NCI-H1694 treated with DMSO at 0.1 percent for 48 hours (cell line): ENCODE measurements at places on chromosomes 6 and 20.

DNA sequence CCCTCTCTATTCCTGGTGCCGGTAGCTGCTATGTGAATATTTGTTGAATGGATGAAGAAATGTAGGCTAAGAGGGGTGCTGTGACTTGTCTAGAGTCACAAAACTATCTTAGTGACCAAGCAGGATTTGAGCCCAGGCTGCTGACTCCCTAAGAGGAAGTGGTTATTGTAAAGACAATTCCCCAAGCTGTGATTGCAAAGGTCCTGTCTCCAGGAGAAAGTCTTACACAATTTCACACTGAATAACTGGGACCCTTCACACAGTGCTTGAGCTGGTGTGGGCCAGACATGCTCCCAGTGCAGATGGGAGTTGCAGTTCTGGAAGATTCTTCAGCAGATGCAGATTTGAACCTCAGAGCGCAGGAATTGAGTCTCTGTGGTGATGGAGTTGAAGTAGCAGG is 38.1 kb downstream of the IYD start:
- DNase-seq = no peak

- DNase-seq = peak; percentile 26
Observed at GRCh38 chr20:2521369-2522305, 12.9 kb upstream of the ZNF343 start.

DNA sequence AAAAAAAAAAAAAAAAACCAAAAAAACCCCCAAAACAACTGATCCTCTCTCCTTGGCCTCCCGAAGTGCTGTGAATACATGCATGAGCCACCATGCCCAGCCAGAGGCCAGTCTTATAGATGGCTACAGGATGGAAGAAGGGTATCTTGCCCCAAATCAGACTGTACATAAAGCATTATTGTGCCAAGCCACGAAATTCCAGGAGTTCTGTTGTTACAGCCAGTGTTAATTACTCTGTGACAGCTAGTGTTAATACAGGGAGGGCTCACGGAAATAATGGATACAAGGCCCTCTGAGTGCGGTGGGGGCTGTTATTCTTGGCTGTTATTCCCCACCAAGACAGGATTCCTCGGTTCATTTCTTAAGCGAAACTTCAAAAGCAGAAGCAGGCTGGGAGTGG is 1.4 kb upstream of the CLPSL2 start:
- no peak for DNase-seq

GRCh38 chr6:149964308-149965193 is 808 bp downstream of the ULBP1 start:
- DNase-seq = no peak

GRCh38 chr6:93571346-93571745 is 152.0 kb upstream of the EPHA7 start:
- DNase-seq = no peak

DNA sequence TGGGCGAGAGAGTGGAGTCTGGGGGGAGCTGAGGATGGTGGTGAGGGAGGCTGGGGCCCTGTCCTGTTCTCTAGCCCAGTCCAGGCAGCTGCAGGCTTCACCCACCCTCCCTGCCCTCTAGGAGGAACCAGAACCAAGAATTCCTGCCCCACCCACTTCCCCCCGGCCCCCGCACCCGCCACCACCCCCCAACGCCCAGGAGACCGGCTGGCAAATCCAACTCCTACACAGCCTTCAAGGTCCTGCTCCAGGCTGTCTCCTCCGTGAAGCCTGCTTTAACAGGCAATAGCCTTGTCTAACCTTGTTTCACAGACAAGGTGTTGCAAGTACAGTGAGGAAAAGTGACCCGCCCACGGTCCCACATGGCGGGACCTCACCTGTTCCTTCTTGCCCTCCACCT is 2.4 kb downstream of the SPDEF start:
- DNase-seq = no peak

GRCh38 chr20:48385114-48385513 is 442.7 kb downstream of the PREX1 start:
- no peak for DNase-seq

GRCh38 chr20:47989957-47990356 is 204.7 kb upstream of the SULF2 start:
- no peak for DNase-seq

DNA sequence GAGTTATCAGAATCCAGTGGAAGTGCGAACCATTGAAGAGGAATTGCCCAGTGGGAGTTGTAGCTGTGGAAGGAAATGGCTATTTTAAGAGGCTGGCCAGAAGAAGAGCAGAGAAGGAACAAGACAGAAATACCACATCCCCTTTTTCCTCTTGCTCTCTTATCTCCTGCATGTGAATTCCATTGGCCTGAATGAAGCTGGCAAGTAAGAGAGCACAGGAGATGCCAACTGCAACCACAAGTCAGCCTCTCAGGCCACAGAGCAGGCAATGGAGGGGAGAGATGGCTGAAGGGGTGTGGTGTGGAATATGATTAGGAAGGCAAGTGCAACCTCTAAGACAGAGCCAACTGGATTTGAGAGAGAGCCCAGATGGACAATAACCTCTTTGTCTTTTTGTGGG is 362.7 kb upstream of the IMPG1 start:
- no peak for DNase-seq

GRCh38 chr6:137894779-137895385 is 27.8 kb downstream of the TNFAIP3 start:
- DNase-seq = no peak

DNA sequence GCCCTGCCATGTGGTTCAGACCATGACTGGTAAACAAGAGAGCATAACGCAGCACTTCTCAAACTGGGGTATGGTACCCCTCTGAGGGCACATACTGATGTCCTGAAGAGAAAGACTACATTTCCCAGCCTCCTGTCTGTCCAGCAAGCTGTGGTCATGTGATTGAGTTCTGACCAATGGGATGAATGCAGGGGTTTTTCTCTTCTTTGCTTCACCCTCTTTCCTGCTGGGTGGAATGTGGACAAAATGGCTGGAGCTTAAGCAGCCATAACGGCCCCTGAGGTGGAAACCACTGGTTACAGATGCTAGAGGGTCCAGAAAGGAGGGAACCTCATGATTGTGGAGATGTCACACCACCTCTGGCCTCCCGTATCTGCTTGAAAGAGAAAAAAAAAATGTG is 19.4 kb upstream of the KCNB1 start:
- no peak for DNase-seq

DNA sequence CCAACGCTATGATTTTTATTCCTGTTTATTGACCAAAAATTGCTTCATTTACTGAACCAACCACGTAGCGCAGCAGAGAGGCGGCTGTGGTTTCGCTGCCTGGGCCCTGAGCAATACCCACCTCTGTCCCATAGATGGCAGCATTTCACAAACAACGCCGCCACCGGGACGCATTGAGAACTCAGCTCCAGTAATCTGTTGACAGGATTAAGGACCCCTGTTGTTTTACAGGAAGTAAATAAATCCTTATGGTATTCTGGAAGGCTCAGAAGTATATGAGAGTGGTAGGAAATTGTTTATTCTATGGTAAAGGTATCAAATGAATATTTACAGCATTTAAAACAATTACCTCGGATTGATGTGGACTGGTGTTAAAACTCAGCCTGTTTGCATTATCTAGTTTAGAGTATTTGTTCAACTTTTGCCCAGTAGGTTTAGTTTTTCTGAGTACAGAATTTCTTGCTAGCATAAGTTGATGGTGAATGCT is 547.9 kb upstream of the SLC35B3 start:
- peak; percentile 61 for DNase-seq

DNA sequence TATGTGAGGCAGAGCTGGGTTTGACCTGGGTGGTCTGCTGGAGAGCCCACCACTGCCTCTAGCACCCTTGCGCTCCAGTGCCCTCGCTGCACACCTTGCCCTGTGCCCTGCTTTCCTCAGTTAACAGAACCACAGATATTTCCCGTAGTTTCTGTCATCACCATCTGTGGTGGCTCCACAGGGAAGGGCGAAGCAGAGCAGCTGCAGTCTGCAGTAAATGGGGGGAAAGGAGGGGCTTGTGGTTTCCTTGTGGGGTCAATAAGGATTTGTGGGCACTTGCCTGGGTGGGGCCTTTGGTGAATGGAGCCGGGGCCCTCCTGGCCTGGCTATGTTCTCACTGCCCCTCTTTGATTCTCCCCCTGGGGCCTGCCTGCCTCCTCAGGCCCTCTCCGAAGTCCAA is 21.2 kb upstream of the CCDC167 start:
- no peak for DNase-seq

DNA sequence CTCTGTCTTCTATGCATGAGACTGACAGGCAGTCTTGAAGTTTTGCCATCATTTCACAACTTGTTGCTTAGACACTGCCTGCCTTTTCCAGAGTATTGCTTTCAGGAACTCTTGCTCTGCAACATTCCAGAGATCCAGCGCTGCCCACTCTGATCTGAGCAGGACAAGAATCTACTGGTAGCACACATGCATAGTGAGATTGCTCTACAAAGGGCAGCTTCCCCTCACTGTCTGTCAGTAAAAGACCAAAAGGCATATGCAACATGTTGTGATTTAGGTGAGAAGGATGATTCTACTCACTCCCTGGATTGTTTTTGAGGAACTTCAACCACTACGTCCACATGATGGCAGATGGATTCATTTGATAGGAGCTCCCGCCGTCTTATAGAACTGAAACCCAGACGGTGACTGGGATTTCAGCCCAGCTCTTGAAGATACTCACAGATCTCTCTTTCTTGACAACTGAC is 259.1 kb downstream of the ARID1B start:
- no peak for DNase-seq

DNA sequence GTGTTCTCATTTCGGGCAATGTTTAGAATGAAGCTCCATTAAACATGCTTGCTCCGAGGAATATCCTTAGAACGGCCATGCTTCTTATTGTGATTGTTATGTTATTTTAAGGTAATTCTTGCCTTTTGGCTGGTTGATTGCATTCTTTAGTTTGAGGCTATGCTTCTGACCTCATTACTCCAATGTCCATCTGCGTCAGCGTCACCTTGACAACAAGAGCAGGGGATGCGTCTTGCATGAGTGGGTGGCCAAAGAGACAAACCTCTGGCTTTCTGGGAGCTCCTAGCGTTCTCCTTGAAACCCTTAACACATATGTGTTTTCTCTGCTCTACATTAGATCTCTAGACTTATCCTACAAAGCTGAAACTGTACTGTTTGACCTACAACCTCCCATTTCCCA is 184.3 kb downstream of the THBS2 start:
- DNase-seq = no peak

DNA sequence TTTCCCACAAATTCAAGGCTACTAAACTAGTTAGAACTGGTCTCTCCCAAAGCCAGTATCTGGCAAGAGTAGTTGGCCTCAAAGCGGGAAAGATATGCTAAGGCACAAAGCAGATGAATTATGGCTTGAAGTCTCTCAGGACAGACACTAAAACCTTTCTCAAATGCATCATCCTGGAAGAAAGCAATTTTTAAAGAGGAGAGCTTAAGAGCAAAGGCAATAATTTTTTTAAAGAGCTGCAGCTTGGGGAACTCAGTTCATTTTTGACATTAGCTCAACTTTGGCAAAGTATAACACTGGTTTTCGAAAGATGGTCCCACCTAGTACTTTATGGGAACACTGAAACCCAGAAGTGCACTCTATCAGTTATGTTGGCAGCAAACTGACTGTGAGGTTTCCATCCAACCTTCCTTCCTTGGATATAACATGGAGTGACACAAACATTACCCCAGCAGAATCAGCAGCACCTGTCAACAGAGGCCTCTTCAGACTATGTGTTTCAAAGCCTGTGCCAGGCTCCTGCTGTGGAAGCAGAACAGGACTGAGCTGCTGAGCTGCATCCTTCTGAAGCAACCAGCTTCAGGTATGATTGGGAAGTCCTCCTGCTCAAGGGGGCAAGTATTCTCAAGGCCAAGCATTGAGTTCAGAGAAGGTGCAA is 852.3 kb upstream of the HS3ST5 start:
- DNase-seq = no peak

- peak; percentile 40 for DNase-seq
Observed at GRCh38 chr6:53484476-53485280, 60.2 kb downstream of the GCLC start.

GRCh38 chr20:22691369-22692118 is 107.2 kb upstream of the FOXA2 start:
- peak; percentile 35 for DNase-seq

GRCh38 chr20:59363101-59363500 is 62.7 kb downstream of the EDN3 start:
- DNase-seq = no peak

- no peak for DNase-seq
Observed at GRCh38 chr20:41178904-41179432, 41.6 kb downstream of the PLCG1 start.

GRCh38 chr20:6333110-6333509 is 210.3 kb upstream of the FERMT1 start:
- DNase-seq = no peak

DNA sequence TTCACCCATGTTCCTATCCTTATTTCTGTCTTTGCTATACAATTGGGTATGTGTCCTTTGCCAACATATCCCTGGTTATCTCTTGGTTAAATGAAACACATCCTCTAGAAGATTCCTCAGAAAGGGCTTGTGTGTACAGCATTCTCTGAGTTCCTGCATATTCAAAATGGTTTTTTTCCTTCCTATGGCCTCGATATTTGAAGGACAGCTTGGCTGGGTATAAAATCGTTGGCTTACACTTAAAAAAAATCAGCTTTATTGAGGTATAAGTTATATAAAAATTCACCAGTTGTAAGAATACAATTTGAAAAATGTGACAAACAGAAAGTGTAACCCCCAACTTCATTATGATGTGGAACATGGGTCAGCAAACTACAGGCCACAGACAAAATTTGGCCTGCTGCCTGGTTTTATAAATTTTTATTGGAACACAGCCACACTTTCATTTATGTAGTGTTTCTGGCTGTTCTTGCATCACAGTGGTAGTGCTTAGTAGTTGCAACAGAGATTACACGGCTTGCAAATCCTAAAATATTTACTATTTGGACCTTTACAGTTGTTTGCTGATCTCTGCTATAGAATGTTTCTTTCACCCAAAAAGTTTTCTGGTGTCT is 16.7 kb downstream of the PCMT1 start:
- DNase-seq = no peak

- DNase-seq = peak; percentile 25
Observed at GRCh38 chr6:104472021-104472901, 387.5 kb downstream of the HACE1 start.

DNA sequence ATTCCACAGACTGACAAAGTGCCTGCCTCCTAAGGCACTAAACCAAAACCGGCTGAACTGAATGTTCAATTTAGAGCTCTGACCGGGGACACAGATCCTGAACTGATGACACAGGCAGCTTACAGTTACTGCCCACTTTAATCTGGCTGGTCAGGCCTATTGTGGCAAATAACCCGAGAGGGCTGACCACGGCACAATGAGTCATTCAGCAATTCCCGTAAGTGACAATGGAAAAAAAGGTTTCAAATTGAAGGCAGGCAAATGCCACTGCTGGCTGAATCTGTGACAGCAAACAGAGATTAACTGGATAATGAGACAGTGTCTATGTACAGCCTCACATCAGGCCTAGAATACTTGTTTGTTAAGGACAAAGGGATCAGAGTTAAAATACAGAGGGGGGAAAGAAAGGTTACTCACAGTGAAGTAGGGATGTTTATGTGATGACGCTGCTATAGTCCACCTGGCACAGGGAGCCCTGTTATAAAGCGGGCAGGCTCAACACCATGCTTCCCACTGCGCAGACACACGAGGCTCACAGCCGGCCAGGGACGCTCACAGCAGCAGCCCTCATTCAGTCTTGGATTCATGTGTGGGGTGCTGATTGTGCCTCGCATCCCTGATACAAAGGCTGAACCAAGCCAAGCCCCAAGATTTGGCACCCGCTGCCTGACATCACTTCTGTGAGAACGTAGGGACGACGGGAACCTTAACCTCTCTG is 54.4 kb downstream of the RTN4IP1 start:
- no peak for DNase-seq
